ENCODE measurements at places on chromosomes 4 and X. TPM values are rescaled to one million over a fixed set of nuclear protein-coding genes. Genes with fewer than 3 reads are reported as not detected.

Gene TMEM156
- total RNA-seq = 0.30 TPM

Gene MND1
- total RNA-seq = 3.2 TPM

Gene HCFC1
- 54.9 TPM for total RNA-seq

Gene ITIH6
- not detected for total RNA-seq

Gene IGFBP7
- 300 TPM for total RNA-seq

Gene TLR3
- total RNA-seq = 15.7 TPM

Gene CFAP99
- 13.8 TPM for total RNA-seq

Gene CUL4B
- total RNA-seq = 20.4 TPM

Gene LRAT
- total RNA-seq = 1.7 TPM

Gene REPS2
- 34.4 TPM for total RNA-seq

Gene USP9X
- total RNA-seq = 59.7 TPM

Gene CXCL8
- 4.2 TPM for total RNA-seq

Gene FGFBP1
- not detected for total RNA-seq

Gene TCEAL6
- not detected for total RNA-seq

Gene NAP1L3
- 0.86 TPM for total RNA-seq

Gene JCHAIN
- 508 TPM for total RNA-seq

Gene SORCS2
- 2.2 TPM for total RNA-seq

Gene CDX4
- not detected for total RNA-seq

Gene ANXA3
- 345 TPM for total RNA-seq

Gene SPACA5
- not detected for total RNA-seq

Gene CD38
- total RNA-seq = 54.0 TPM

Gene PLP2
- total RNA-seq = 71.6 TPM

Gene ANOS1
- total RNA-seq = 46.5 TPM

Gene DCAF8L2
- not detected for total RNA-seq

Gene LPAR4
- not detected for total RNA-seq

Gene SPANXB1
- not detected for total RNA-seq

Gene TAF7L
- total RNA-seq = not detected

Gene PAGE2
- not detected for total RNA-seq

Gene POLN
- 3.1 TPM for total RNA-seq

Gene BEND2
- not detected for total RNA-seq

Gene FAT1
- total RNA-seq = 48.3 TPM

Gene ADGRG4
- 0.15 TPM for total RNA-seq

Gene RAB41
- not detected for total RNA-seq

Gene AKAP4
- not detected for total RNA-seq

Gene TSPAN7
- 7.3 TPM for total RNA-seq

Gene PI4K2B
- 17.7 TPM for total RNA-seq

Gene IL21
- total RNA-seq = not detected

Gene DCAF16
- total RNA-seq = 35.9 TPM

Gene RAP2C
- 22.9 TPM for total RNA-seq

Gene COL4A5
- total RNA-seq = 35.5 TPM

Gene PRDM5
- total RNA-seq = 23.0 TPM

Gene ATP10D
- 19.6 TPM for total RNA-seq

Gene PDK3
- 29.5 TPM for total RNA-seq

Gene CXCL13
- 0.52 TPM for total RNA-seq

Gene SSX1
- total RNA-seq = not detected

Gene SLC10A4
- total RNA-seq = 0.89 TPM

Gene ESX1
- not detected for total RNA-seq

Gene AASDH
- 9.5 TPM for total RNA-seq

Gene GPM6B
- total RNA-seq = 20.8 TPM

Gene EFHC2
- total RNA-seq = 1.1 TPM

Gene FAAH2
- 6.8 TPM for total RNA-seq

Gene STK26
- total RNA-seq = 14.0 TPM

Measured in upper lobe of left lung (tissue), 6 donors.